ENCODE measurements at places on chromosomes 6 and 20.

- DNase-seq = no peak
Observed at GRCh38 chr6:109093732-109094415, 772 bp downstream of the SESN1 start.

DNA sequence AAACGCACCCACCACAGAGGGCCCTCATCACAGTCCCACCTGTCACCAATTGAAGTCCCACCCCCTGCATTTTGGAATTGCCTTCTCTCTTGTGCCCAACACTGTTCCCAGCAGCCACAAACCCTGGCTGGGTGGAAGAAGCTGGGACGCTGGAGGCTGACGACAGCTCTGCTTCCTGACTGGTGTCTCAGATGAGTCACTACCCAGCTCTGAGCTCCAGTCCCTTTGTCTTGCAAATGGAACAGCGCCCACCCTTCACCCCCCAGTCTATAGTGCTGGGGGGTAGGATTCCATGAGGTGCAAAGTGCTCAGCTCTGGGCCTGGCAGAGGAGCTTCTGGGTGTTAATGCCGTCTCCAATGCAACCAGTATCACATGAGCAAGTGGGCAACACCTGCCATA lies 85.3 kb downstream of the DLGAP4 start:
- no peak for DNase-seq

GRCh38 chr6:16974704-16975359 lies 127.0 kb upstream of the STMND1 start:
- DNase-seq = no peak

DNA sequence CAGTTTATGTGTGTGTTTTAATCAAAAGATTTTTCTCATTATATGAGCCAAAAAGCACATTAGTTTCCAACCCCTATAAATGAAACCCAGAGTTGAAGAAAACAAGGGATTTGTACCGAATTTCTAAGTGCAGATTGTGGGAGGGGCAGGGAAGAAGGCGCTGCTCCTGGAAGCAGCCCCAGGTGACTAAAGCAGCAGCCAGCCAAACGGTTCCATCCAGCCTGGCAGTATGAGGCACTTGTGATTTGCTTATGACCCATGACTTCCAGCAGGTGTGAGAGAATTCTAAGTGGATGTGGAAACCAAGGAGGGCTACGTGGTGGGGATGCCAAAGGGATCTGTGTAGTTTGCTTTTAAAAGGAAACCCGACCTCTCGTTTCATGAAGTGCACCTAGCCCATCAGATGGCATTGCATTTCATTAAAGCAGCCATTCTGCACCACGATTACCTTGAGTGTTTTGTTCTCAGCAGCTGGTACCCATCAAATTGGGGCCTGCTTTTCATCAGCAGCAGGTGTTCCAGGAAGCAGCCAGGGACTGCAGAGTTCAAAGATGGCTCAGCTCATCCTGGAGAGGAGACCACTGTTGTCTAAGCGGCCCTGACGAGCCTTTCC lies 79.1 kb downstream of the DTD1 start:
- DNase-seq = no peak

GRCh38 chr6:139540276-139540675 lies 165.8 kb upstream of the CITED2 start:
- DNase-seq = no peak

GRCh38 chr20:39960522-39961428 lies 728.3 kb downstream of the MAFB start:
- DNase-seq = no peak

DNA sequence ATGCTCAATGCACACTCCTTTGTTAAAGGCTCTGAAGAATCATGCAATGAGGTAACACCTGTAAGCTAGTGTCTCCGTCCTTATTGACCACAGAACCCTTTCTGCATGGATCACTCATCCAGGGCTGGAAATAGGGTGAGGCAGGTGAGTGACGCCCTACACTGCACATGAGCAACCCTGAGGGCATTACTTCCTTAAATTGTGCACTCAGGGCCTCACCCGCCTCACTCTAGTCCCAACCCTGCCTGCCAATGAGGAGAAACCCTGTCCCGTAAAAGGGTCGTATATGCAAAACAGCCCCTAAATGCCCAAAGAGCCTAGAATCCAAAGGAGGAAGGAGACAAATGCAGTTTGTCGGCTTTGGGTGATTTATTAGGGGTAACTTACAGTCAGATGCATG lies 33.6 kb upstream of the NOP56 start:
- DNase-seq = no peak

DNA sequence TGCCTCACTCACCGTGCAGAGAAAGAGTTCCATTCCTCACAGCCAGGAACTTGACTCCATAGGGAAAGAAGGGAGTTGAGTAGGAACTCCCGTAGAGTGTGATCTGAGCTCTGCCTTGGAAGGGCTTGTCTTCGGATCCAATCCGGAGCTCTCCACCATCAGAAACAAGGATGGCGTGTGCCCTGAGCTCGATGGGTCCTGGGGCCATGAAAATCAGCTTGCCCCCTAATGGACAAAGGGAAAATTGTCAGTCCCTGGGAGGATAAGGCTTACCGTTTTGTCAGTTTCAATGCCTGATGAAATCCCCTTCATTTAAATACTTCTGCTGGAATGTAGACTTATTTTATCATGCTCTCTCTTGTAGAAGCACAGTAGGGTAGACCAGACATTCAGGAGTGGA lies 153.3 kb downstream of the PKHD1 start:
- peak; percentile 1 for DNase-seq

GRCh38 chr6:14732844-14733757 lies 512.8 kb upstream of the JARID2 start:
- no peak for DNase-seq

DNA sequence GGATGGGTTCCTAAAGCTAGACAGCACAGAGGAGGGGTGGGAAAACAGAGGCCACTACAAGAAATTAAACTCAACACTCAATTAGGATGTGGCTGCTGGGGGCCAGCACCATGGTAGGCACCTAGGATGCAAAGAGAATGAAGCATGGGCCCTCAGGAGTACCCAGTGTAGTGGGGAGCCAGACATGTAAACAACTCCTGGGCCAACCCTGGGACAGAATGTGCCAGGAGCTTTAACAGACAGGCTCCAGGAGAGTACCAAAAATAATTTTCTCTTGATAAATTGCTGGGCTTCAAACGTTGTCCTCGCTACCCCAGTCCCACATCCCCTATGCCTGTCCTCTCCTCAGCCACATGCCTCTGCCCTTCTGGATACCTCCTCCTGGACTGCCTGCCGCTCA lies 1.7 kb downstream of the TMEM151B start:
- DNase-seq = no peak

GRCh38 chr6:88512951-88513350 lies 346.8 kb upstream of the CNR1 start:
- DNase-seq = no peak

DNA sequence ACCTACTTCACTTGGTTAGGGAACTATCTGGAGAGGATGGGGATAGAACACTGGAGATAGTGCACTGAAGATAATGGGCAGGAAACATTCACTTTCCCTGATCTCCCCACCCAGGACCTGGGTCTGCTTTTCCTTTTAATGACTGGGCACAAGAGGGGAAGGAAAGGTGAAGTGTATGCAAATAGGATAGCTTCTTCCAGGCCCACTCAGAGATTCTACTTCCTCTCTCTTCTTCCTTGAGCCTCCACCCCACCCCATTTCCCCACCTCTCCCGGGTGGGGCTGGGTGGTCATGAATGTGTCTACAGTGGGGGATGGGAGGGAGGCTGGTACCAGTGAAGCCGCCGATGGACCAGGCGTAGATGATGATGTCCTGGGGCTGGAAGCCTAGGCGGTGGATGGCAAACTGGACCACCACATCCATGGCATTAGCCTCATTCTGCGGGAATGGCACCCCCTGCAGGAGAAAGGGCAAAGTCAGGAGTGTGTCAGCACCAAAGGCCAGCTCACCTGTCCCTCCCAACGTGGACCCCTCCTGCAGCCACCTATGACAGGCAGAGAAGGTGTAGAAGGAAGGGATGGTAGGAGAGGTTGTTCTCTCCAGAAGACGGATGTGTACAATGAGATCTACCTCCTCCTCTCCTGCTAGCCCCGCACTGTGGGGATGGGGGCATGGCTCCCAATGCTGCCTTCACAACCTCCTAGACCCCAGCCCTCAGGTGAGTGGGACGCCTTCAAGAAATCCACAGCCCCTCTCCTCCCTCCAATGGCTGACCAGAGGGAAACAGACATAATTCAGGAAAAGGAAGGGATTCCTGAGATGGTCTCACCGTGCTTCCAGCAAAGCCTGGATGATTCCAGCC lies 8.6 kb upstream of the LY6G5C start:
- DNase-seq = no peak

GRCh38 chr6:105966481-105966880 lies 119.7 kb upstream of the PRDM1 start:
- DNase-seq = no peak

GRCh38 chr6:135557582-135557981 lies 60.0 kb upstream of the AHI1 start:
- no peak for DNase-seq

DNA sequence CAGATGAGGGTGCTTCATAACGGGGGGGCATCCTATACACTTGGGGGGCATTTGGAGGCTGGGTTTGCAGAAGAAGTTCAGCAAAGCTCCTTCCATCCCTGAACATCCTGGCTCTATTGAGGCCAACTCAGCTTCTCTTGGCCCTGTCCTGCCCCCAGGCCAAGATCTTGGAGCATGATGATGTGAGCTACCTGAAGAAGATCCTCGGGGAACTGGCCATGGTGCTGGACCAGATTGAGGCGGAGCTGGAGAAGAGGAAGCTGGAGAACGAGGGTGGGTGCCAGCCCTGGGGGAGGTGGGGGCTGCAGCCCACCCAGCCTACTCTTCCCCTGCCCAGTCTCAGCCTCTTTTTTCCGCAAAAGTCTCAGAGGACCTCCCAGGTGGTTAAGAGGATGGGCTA lies 17.2 kb downstream of the GDAP1L1 start:
- no peak for DNase-seq

GRCh38 chr6:104573350-104573749 lies 286.4 kb downstream of the HACE1 start:
- DNase-seq = no peak

DNA sequence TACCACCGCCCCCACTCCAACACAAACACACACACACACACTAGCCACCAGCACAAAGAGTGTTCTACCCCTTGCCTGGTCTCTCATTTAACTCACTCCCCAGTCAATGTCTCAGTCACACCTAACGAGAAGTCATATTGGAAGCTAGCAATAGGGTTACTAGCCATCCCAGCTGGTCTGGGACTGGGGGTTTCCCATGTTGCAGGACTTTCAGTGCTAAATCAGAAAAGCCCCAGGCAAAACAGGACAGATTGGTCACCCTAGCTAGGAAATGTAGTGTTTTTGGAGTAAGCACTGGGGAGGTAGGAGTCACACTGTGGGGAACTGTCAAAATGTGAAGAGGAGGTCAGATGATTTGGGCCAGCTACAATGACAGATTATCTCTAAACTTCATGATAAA lies 158.1 kb downstream of the UNC5CL start:
- no peak for DNase-seq

GRCh38 chr6:85669735-85670194 lies 27.1 kb upstream of the SYNCRIP start:
- DNase-seq = peak; percentile 62

- no peak for DNase-seq
Observed at GRCh38 chr6:52331793-52332457, 30.0 kb upstream of the PAQR8 start.

DNA sequence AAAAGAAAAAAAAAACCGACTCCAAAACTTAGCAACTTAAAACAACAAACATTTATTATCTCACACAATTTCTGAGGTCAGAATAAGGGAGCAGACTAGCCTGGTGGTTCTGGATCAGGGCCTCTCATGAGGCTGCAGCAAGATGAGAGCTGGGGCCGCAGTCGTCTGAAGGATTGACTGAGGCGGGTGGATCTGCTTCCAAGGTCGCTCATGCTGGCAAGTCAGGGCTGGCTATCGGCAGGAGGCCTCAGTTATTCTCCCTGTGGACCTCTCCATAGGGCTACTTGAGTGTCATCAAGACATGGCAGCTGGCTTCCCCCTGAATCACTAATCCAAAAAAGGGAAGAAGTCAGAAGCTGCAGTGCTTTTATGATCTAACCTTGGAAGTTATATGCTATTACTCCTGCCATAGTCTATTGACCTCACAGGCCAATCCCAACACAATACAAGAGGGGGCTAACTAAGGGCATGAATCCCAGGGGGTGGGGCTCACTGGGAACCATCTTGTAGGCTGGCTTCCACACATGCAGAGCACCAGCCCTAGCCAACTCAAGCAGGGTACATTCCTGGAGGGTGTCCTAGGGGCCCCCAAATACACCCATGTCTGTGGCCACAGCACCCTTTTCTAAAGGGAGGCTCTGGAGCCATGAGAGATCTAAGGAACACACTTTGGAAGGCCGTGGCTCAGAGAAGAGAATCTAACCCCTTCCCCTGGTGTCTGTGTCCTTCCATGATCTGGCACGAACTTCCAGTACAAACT lies 11.3 kb downstream of the EBF4 start:
- no peak for DNase-seq

- no peak for DNase-seq
Observed at GRCh38 chr6:127198549-127198948, 68.1 kb upstream of the RNF146 start.

GRCh38 chr20:3658019-3658715 lies 5.0 kb downstream of the GFRA4 start:
- DNase-seq = no peak

DNA sequence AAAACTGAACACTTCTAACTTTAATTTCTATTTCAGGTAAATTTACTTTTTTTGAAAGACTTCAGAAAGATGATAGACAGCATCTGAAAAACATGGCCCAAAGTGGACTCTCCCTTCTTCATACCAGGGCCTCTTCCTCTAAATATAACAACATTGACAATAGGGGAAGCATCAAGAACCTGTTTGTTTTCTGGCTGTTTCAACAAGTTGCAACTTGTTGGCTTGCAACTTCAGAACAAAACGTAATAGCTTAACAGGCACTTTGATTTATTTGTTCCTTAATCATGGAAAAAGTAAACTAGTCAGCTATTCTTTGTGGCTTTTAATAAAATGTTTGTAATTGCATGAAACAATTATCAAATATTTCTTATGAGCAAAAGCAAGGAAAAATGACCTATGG lies 34.3 kb downstream of the RGS17 start:
- DNase-seq = no peak

- DNase-seq = no peak
Observed at GRCh38 chr6:88709819-88710246, 253.6 kb downstream of the RNGTT start.

DNA sequence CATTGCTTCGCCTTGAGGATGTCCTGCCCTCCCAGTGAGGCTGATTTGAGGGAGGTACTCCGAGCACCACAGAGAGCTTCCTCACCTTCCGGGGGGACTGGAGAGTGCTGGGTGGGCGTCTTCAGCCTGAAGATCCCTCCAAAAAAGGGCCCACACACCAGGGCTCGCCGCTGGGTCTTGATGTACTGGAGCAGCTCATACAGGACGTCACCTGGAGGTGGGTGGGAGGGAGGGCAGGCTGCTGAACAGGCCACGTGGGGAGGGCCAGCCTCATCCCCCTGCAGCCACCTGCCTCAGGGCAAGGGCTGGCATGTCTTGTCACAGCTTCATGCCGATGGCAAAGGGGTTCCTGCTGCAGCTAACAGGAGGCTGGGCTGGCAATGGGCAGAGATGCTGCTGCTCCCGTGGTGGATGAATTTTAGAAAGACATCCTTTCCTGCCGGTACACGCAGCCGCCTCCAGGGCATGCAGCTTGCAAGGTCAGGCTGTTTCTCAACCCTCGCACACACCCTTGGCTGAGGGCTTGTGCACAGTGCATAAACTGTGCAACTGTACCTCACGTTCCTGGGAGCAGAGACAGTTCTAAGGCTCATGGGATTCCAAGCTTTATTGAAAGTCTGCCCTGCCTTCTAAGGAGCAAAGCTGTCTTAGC lies 14.0 kb downstream of the ETV7 start:
- DNase-seq = no peak
